ENCODE measurements at places on chromosomes 7 and 10.

DNA sequence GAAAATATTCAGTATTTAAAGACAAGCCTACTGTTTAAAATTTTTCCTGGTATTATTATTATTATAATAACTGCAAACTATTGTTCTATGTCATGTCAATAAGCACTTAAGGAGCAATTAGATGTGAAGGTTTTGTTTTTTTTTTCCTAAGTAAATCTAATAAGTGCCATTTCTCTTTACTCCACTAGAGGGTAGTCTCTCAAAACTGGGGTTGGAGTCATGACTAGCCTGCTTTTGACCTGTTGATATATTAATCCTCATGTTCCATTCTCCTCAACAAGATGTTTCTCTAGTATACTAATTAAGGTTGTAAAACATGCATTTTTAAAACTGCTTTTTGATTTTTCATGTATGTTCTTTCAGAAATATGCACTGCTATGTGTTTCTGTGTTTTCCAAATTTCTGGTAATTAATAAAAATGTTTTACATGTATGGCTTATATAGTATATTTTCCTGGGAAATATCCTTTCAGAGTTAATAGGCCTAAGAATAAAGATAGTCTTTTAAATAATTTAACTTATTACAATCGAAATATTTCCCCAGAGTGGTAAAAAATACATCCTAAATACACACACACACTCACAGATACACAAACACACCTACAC lies 1.0 kb upstream of the LRRN3 start:
- peak; percentile 44 for DNase-seq

GRCh38 chr7:117169907-117170306 lies 153.0 kb downstream of the WNT2 start:
- no peak for DNase-seq

- no peak for DNase-seq
Observed at GRCh38 chr10:73841526-73842285, 30.3 kb upstream of the NDST2 start.

GRCh38 chr7:7736671-7737070 lies 18.3 kb upstream of the RPA3 start:
- no peak for DNase-seq

DNA sequence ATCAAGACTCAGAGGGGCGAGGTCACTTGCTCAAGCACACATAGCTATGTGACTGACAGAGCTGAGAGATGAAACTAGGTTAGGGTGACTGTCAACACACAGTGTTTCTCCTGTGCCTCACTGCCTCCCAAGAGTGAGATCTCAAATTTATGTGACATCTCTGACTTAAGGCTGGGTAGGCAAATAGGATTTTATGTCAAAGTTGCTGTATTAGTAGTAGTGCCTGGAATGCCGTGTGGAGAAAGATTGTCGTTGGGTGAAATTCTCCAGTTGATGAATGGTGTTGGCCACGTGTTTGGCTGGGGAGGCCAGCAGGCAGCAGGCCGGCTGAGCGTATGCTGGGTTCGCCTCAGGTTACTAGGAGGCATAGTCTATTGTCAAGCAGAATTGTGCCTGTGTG lies 148.3 kb upstream of the BMPER start:
- DNase-seq: no peak

DNA sequence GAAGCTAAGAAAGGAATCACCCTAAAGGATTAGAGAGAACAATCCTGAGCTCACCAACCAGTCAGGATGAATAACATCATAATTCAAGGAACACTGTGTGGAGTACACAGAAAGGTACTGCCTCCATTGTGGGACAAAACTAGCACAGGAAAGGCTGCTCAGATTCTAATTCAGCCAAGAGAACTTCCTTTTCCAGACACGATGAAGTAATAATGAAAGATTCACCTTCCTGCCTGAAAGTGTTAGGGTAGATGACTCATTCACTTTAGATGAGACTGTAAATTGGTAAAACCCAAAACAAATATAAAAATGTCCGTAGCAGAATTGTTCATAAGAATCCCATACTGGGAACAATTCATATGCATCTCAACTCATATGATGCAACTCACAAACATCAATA lies 167.2 kb downstream of the CDC14C start:
- DNase-seq: no peak

DNA sequence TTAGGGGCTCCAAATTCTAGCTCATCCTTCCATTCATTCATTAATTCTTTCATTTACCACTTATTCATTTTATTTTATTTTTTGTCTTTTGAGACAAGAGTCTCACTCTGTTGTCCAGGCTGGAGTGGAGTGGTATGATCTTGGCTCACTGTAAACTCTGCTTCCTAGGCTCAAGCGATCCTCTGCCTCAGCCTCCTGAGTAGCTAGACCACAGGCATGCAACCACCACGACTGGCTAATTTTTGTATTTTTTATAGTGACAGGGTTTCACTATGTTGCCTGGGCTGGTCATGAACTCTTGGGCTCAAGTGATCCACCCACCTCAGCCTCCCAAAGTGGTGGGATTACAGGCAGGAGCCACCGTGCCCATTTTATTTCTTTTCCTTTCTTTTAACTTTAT lies 31.6 kb downstream of the FGF8 start:
- DNase-seq: no peak

DNA sequence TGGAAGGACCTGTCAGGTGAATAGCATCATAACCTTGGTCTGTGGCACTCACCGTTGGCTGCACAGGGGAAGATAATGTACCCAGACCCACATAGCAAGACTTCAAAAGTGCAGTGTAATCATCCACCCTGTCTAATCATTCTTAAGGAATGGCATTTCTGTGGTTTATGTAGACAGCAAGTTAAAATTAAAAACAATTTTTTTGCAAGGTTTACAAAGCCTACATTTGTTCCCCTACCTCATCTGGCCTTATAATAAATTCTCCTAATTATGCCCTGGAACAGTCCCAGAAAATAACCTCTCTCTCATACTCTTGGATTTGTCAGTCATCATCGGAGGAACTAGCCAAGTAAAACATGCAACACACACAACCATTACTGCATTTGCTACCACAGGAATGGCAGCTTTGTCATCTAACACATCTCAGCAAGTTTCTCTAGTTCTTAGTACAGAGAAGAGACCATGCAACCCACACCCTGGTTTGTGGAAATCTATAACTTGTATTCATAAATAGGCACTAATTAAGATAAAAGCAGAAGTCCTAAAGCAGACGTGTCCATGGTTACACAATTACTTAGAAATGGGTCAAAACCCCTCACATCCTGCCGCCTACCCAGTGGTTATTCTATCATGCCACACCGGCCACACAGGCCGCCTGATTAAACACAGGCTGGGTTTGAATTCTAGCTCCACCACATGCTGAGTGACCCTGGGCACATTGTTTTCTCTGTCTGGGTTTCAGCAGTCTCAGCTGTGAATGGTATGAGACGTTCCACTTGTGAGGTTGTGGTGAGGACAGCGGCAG lies 19.1 kb downstream of the ABLIM1 start:
- no peak for DNase-seq

- no peak for DNase-seq
Observed at GRCh38 chr7:22791204-22792158, 31.2 kb downstream of the TOMM7 start.

DNA sequence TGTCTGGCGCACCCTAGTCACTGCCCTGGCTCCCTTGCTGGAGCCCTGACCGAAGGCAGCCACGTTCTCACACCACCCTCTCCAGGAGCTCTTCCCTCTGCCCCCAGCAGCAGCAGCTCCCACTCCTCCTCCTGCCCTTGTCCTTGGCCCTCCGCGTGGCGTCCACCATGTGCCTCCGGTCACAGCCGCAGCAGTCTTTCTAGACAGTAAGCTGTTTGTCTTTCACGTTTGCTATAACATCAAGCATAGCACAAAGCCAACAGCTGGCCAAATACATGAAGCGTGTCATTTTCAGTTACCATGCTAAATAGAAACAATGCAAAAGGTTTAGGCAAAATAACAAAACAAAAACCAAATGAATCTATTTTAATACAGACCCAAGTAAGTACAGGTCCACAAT lies 3.3 kb downstream of the PITRM1 start:
- no peak for DNase-seq

GRCh38 chr7:150409300-150410030 lies 30.3 kb downstream of the ZNF775 start:
- no peak for DNase-seq

DNA sequence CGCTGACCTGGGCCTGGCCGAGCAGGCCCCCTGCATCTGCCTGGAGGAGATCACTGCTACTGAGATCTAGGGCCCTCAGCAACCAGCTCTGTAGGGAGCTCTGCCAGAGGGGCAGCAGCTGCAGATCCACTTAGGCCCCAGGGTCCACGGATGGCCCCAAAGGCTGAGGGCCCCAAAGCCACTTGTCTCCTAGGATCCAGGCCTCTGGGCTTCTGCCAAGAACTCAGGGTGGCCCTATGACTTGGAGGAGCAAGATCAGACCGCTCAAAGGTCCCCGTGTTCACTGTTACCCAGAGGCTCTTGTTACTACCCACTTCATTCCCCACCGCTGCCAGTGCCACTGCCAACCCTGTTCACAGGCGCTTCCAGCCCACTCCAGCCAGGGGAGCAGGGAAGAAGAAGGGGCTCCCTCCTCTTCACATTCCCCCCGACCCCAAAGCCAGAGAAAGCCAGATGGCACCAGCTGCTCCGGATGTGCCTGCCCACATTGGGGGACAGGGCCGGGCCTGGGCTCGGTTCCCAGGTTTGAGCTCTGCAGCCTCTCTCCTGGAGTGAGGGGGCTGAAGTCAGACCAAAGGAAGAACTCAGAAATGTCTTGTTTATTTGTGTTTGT lies 7.6 kb downstream of the LZTS2 start:
- no peak for DNase-seq

DNA sequence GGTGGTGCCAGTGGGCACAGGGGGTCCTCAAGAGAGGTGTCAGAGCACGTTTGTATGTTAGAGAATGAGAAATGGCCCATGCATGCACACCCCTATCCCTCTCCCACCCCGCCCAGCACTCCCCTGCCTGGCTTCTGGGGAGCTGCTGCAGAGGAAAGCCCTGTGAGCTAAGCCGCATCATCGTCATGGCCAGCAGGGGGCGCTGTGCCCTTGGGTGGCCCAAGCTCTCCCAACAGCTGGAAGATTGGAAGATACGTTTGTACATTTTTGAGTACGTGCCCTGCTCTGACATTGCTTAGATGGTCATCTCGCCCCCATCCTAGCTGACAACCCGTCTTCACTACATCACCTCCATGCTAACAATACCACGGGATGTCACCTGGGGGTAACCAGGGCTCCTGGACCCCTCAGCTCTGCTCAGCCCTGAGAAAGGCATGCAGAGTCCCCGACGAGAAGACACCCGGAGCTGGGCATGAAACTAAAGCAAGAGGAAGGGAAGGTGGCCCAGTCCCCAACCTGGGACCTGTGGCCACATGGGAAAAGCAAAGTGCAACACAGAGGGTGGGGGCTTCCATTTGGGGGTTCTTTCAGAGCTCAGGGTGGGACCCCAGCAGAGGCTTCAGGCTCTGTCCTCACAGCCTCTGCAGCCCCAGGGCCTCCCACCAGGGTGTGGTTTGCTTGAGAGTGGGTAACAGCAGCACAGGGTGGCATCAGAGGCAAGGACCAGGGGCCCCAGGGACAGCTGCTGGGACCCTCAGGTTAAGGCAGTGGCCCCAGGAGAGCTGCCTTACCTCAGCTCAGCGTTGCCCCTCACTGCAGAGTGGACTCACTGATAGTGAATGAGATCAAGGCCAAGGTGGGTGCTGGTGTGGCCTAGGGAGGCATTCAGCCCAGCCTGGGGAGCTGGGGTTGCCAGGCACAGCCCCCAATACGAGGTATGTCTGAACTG lies 136.6 kb downstream of the PTPN20 start:
- peak; percentile 62 for DNase-seq

- DNase-seq: no peak
Observed at GRCh38 chr10:72601144-72601543, 24.7 kb downstream of the MICU1 start.

DNA sequence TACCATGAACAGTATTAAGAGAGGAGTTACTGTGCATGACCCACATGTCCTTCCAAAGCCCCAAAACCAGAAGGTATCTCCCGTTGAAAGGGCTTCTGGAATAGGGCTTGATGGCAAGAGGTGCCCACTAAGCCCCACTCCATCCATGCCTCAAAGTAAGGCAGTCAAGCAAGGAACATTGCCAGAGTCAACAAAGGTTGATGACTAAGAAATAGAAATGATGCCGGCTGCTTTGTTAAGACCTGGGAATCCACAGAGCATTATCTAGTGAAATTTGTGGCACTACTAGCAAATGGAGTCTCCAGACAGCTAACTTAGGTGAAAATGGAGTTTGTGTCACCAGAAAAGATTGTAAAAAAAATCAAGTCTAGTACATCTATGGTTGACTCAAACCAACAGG lies 6.2 kb downstream of the SFR1 start:
- DNase-seq: no peak

- no peak for DNase-seq
Observed at GRCh38 chr10:28984431-28984830, 304.4 kb upstream of the LYZL1 start.

- DNase-seq: no peak
Observed at GRCh38 chr7:149377386-149377785, 83.5 kb downstream of the ZNF777 start.

GRCh38 chr7:125357676-125358455 lies 428.2 kb upstream of the POT1 start:
- no peak for DNase-seq

GRCh38 chr7:123974326-123974908 lies 49.4 kb downstream of the SPAM1 start:
- DNase-seq: no peak

DNA sequence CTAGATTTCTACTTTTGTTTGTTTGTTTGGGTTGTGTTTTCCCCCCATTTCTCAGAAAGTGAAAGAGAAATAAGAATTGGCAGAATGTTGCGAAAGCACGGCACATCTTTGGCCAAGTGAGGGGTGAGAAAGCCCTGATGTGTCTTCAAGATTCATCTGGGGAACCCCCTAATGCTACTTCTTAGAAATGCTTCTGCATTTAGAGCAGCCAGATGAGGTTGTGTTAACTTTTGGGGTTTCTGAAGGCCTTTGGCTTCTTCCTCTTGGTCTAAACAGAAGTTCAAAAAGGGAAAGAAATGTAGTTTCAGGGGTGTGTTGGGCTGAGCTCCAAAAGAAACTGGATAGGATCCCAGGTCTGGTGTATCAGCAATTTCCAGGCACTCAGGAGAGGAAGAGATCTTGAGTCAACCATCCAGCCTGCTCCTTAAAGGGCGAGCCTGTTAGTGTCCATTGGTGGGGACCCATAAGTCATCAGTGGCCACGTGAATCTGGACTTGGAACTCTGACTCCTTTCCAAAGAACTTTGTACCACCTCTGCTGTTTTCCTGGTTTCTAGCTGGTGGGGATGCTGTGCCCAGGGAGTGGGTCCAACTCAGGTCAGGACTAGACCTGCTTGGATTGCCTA lies 6.5 kb downstream of the DUSP5 start:
- DNase-seq: no peak

GRCh38 chr10:25105262-25105661 lies 69.5 kb upstream of the GPR158 start:
- DNase-seq: no peak

DNA sequence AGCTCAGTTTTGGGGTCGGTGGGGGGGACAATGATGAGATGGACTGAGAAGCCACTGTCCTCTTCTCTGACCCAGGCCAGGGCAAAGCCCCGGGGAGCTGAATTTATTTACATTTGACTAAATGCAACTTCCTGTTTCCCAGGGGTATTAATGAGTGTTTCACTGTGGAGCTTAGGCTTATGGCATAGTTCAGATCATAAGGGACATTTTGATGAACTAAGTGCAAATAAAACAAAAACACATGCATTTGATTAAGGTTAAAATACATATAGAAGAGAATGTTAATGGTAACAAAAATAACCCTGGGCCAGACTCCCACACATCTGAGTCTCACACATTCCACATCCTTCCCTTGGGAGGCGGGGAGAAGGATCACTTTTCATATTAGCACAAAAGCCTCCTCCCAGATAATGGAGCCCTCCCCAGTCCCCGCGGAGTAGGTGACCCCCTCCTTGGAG lies 320.6 kb downstream of the FRMD4A start:
- DNase-seq: no peak
